A549 (cell line): ENCODE measurements at places on chromosomes 4 and X.
A peak's percentile ranks its signal among the peaks of the same experiment; 100 is the strongest.

GRCh38 chr4:182190306-182190705 lies 52.9 kb upstream of the TENM3 start:
- DNase-seq, result no peak

- no peak for DNase-seq
These were observed 312.7 kb downstream of the SPRY1 start for GRCh38 chr4:123709336-123709735.

DNA sequence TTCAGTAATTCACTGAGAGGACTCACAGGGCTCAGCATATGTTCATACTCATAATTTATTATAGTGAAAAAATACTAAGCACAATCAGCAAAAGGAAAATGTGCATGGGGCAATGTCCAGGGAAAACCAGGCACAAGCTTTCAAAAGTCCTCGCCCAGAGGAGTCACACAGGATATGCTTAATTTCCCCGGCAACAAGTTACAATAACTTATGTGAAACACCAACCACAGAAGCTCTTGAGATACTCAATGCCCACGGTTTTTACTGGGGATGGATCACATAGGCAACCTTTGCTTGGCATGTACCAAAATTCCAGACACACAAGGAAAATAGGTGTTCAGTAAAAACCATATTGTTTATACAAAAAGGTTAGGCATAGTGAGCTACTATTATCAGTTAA lies 38.5 kb upstream of the STPG2 start:
- peak; percentile 1 for DNase-seq

DNA sequence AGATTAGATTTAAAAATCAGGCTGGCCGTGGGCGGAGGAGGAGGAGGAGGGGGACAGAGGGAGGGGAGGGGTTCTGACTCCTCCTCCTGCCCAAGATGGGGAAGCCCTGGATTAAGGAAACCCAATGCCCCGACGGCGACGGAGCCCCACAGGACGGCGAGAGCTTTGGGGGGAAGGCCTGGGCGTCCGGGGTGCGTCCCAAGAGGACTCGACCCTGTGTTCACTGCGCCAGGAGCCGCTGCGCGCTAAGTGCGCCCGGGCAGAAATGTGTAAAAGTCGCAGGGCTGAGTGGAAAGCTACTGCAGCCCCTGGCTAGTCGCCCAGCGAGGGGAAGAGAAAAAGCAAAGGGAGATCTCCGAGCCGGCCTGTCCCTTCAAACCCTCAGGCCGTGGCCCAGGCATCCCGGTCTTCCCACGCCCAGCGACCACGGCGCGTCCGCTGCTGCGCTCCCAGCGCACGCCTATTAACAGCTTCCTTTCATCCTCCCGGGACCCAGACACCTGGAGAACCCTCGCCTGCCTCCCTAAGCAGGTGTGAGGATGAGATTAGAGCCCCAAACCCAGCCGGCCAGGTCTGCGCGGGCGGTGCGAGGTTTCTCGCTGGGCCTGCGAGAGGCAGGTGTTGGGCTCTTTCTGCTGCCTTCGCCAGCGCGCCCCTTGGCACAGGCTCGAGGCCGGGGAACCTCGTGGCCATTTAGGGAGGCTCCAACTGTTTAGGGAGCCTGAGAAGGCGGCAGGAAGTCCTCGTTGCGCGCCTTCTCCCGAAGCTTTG lies 1.4 kb upstream of the RPS6KA3 start:
- DNase-seq, result no peak

DNA sequence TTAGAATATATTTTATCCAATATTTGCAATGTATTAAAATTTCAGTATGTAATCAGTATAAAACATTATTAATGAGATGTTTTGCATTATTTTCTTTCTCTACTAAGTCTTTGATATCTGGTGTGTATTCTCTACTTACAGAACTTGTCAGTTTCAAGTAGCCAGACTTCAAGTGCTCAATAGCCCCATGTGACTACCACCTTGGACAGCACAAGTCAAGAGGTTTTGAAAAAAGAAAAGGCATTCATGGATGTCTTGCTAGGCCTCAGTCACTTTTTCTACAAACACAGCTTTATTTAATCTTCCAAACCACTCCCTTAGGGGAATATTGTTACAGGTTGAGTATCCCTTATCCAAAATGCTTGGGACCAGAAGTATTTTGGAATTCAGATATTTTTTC lies 189.4 kb downstream of the QDPR start:
- no peak for DNase-seq

DNA sequence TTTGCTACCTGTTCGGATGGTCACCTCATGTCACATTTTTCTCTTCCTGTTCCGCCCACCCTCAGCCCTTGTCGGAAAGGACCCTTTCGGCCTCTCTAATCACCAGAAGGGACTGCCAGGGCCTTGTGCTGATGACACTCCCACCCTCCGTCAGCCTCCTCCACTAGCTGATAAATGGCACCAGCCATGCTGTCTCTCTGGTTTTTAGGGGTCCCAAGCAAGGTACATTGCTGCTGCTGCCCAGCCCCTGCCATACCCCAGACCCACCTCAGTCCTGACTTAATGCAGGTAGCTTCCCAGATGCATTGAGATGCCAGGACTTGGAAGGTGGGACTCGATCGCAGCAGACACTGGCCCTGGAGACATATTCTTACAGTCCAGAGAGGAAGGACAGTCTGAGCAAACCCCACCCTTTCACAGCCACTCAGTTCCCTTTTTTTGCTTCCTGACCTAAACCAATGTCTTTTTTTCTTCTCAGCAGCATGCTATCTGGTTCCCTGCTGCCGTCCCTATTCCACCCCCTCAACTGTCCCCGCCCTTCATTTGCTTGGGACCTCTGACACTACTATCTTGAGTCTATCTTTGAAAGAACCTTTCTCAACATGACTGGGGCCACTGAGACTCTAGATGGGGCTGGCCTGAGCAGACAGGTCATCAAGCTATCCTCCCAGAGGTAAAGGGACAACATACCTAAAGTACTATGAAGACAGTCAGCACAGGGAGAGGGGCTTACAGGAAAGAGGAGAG lies at the start of gene BTK:
BTK (minus strand) TSS at position 397 of the 747 bp plus-strand sequence. CDS start 10,907 bp downstream, outside the sequence.
- no peak for DNase-seq

GRCh38 chr4:153791746-153792617 lies 3.1 kb upstream of the SFRP2 start:
- peak; percentile 5 for DNase-seq

DNA sequence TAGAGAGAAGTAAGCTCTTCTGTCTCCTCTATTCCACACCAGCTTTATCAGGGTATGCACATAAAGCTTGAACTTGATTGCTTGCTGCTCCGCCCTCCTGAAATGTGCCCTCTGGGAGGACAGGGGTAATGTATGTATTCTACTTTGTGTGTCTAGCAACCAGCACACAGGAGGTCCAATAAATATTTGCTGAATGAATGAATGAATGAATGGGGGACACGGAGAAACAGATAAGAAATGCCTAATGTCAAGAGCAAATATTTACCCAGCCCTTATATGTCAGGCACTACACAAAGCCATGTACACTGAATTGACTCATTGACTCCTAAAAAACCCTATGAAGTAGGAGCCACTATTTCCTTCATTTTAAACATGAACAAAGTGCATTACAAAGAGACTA lies 2.3 kb upstream of the MSL3 start:
- DNase-seq, result no peak

DNA sequence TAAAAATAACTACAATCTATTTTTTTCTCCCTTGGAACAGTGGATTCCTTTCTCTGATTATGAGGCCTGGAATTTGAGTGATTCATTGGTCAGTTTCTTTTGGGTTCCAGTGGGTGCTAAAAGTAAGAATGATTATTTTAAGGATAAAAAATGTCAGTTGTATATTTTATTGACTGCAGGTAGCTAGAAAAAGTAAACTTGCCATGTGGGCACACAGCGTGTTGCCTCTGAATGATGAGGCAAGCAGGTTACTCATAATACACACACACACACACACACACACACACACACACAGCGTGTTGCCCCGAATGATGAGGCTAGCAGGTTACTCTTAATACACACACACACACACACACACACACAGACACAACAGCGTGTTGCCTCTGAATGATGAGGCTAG lies 13.8 kb downstream of the GALNT7 start:
- DNase-seq, result no peak

- DNase-seq, result peak; percentile 6
These were observed 15.9 kb downstream of the TMEM192 start for GRCh38 chr4:165096776-165097175.

- peak; percentile 4 for DNase-seq
These were observed 66.3 kb upstream of the MAD2L1 start for GRCh38 chr4:120132935-120133334.
